Breast epithelium (tissue), 4 donors: ENCODE measurements at places on chromosomes 7 and 10.

DNA sequence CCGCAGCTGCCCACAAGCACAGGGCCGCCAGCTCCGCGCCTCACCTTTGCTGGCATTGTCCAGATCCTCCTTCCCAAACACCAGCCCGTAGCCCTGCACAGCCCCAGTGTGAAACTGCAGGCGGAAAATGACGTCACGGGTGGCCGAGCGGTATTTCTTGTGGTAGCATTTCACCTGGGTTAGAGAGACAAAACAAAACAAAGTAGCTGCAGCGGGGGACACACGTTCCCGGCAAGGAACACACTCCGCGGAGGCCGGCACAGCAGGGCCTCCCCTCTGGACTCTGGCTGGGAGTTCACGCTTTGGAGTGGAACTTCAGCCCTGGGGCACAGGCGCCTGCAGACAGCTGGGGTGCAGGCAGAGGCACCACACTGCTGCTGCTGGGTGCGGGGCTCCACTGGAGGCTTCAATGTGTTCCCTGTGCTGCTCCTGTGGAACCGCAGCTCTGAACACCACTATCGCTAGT lies 181.1 kb downstream of the TNS3 start:
- no peak for DNase-seq

GRCh38 chr10:71431239-71432100 lies 34.8 kb downstream of the CDH23 start:
- no peak for DNase-seq

DNA sequence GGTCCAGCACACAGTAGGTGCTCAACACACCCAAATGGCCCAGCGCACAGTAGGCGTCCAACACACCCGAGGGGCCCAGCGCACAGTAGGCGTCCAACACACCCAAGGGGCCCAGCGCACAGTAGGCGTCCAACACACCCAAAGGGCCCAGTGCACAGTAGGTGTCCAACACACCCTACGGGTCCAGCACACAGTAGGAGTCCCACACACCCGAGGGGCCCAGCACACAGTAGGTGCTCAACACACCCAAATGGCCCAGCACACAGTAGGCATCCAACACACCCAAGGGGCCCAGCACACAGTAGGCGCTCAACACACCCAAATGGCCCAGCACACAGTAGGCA lies 80.8 kb downstream of the FOXL3 start:
- no peak for DNase-seq

- DNase-seq: no peak
Measured at GRCh38 chr7:25101817-25102216, 23.2 kb downstream of the CYCS start.

GRCh38 chr10:103568505-103568904 lies 75.0 kb downstream of the NEURL1 start:
- no peak for DNase-seq

- DNase-seq: peak; percentile 66
Measured at GRCh38 chr7:47818796-47819606, 129.3 kb downstream of the PKD1L1 start.

DNA sequence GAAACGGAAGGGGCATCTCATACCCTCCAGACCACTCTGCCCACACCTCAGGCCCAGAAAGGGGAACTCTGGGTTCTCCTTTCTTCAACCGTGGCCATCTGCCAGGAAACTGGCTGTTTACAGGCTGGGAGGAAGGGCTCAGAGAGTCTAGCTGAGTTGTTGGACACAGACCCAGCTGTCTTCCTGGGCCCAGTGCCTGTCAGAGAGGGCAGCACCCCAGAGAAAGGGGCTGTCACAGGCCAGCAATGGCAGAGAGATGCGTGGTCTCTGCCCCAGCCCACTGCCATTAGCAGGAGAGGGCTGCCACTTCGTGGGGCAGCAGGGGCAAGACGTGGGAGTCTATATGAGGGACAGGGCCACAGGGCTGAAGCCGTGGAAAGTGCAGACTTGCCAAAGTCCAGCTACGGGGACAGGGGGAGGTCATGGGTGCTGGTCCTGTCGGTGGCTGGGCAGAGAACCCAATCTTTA lies 11.0 kb downstream of the GRID1 start:
- no peak for DNase-seq

GRCh38 chr7:30276203-30276900 lies 8.0 kb upstream of the ZNRF2 start:
- DNase-seq: no peak

- no peak for DNase-seq
Measured at GRCh38 chr10:31912289-31912688, 16.3 kb downstream of the ARHGAP12 start.

DNA sequence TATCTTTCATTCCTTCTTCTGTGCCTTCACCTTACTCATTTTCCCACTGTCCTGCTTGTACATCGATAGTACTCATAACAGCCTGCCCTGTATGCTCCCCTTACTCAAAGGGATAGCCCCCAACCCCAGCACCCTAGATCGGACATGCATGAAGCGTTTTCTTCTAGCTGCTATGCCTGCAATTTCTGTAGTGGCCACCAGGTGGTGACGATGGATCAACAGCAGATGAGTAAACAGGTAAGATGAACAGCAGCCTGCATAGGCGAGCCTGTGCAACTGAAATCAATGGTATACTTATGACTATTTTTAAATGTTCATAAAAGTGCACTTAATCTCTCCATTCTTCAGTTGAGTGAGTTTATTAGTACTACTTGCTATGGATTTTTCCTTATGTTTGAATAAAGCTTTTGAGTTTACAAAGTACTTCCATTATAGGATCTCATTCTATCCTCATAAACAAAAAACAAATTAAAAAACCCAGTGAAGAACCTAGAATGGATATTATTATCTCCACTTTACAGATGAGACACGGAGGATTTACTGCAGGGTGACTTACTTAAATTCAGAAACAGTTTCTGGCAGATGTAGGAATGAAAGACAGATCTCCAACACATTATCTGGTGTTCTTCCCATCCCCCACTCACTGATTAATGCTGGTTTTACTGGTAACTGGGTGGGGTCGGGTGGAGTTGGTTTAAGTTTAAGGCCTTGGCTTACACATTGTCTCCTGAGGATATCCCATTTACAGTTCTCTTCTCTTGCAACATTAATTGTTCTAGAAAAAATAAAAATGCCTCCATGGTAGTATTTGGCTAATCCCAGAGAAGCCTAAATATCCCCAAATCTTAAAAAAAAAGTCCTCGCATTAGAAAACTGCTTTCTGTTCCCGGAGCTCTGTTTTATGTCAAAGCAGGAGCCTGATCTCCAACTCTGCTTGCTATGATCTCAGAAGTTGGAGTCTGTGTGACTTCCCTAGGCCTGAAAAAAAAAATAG lies 222.1 kb downstream of the GLI3 start:
- no peak for DNase-seq

DNA sequence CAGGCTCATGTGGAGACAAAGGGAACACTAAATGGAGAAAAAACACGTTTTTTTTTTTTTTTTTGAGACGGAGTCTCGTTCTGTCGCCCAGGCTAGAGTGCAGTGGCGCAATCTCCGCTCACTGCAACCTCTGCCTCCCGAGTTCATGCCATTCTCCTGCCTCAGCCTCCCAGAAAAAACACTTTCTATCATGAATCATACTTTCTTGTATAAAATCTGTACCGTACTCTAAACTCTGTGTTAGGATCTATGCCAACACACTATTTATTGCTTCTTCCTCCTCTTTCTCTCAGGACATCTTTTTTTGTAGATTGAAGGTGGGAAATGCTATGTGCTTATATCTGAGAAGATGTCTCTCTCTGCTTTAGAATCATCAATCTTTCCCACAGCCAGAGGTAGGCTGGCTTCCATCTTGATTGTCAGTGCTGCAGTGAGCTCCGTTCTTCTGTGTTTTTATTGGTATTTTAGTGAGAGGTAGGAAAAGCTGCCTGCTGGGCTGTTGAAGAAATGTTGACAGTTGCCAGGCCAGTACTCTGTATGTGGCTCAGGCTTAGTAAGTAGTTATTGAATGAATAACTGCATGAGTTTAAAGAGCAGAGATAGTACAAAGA lies 101.1 kb downstream of the GPR85 start:
- DNase-seq: no peak

DNA sequence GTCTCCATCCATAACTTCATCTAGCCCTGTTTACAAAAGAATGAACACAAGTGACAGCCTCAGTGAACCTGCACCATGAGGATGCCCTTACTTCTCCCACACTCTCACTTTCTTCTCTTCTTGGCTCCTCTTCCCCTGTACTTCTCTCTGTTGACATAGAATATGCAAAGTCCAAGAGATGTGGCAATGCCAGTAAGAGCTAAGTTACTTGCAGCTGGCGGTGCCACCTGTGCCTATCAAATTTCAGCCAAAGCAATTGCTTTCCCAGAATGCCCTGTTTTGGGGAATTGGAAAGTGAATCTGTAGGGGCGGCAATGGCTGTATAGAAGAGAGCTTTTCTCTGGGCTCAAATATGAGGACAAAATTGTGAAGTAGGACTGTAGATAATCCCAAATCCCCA lies 557.8 kb downstream of the AUTS2 start:
- DNase-seq: no peak

GRCh38 chr7:84997626-84998025 lies 189.2 kb downstream of the SEMA3D start:
- no peak for DNase-seq

DNA sequence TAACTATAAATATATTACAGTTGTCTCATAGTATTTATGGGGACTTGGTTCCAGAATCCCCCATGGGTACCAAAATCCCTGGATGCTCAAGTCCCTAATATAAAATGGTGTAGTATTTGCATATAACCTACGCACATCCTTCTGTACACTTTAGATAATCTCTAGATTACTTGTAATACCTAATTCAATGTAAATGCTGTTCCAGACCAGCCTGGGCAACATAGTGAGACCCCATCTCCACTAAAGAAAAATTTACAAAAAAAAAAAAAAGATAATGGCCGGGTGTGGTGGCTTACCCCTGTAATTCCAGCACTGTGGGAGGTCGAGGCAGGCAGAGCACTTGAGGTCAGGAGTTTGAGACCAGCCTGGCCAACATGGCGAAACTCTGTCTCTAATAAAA lies 17.4 kb upstream of the GNA12 start:
- no peak for DNase-seq

DNA sequence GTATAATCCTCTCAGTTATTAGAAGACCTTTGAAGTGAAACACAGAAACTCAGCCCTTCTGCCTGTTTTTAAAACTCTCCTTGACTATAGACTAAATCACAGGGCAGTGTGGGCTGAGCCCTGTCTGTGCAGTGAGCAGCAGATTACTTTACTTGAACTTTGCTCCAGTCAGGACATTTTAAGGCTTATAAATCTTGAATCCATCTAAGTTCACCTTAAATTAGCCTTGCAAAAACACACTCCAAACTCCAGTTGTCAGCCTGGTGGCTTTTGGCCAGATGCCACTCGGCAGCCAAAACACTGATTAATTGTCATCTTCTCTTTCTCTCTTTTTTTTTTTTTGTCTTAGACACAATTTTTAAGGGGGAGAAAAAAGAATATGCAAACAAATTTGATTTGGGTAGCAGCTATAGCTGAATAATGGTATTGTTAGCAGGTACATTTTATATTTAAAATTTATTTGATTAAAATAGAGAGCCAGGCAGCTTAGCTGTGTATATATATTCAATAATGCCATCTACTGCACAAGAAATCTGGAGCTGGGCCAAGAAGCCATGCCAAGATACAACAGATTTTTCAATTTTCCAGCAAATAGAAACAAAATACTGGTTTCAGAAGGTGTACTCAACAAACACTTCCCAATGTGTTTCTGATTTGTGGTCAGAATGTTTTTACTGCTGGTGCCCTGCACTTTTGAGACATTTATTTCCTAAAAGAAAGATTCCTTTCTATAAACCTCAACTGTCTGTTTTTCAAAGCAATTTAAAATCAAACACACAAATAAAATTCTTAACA lies 247.7 kb downstream of the TFEC start:
- no peak for DNase-seq

- DNase-seq: peak; percentile 87
Measured at GRCh38 chr7:101085162-101085964, at the start of gene TRIM56. TRIM56 (plus strand) TSS chr7:101085481; CDS start chr7:101087313, 1,832 bp downstream.

GRCh38 chr10:21953585-21954057 lies 49.9 kb downstream of the DNAJC1 start:
- DNase-seq: no peak

DNA sequence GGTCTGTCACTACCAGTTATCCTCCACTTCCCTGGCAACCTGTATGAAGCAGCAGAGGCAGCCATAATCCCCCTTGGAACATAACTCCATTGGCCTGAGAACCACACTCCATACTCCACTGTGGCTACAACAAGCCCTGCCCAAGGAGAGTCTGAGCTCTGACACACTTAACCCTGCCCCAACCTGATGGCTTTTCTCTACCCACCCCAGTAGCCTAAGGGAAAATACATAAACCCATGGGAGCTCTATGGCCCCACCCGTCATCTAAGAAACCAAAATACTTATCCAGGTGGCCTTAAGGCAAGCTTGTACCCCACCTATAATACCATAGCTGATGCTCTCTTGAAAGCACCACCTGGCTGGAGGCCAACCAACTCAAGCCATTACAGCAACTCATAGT lies 324.8 kb upstream of the GLI3 start:
- DNase-seq: no peak

- DNase-seq: no peak
Measured at GRCh38 chr10:13750299-13751190, 163.8 kb downstream of the PRPF18 start.

- no peak for DNase-seq
Measured at GRCh38 chr7:142482891-142483658, 225.2 kb upstream of the PRSS58 start.

DNA sequence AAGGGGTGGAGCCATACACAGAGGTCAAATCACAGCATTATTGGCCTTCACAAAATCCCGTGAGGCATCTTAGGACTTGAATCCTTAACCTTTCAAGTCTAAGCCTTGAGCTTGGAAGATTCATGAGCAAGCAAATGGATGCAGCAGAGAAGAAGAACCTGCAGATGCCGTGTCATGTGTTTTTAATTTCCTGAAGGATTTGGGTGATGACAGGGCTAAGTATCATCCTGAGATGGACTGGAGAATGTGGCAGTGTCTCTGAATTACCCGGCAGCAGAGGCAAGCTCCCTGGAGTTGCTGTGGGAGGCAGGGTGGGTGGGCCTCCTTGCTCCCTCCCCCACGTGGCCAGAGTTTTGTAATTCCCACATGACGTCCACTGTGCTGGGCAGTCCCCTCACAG lies 50.8 kb downstream of the GCC1 start:
- DNase-seq: no peak

- DNase-seq: no peak
Measured at GRCh38 chr10:689452-690371, at the start of gene DIP2C. DIP2C (minus strand) TSS chr10:689668; CDS start chr10:689578, 90 bp downstream.

GRCh38 chr10:31650010-31650409 lies 278.6 kb downstream of the ARHGAP12 start:
- DNase-seq: peak; percentile 47

- DNase-seq: peak; percentile 28
Measured at GRCh38 chr7:98213888-98214810, 2.9 kb downstream of the BHLHA15 start.

- no peak for DNase-seq
Measured at GRCh38 chr7:33771422-33771821, 133.9 kb upstream of the BMPER start.

DNA sequence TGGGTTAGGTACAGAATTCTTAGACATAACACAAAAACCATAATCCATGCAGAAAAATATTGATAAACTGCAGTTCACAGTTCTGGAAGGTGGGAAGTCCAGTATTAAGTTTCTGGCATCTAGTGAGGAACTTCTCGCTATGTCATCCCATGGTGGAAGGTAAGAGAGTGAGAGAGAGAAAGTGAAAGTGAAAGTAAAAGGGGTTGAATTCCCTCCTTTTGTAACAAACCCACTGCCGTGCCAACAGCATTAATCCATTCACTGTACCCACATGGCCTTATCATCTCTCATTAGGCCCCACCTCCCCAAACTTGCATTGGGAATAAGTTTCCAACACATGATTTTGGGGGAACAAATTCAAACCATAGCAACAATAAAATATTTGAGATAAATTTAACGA lies 17.1 kb downstream of the ZNF485 start:
- no peak for DNase-seq
